ENCODE measurements at places on chromosomes 5 and 9.
A peak's percentile ranks its signal among the peaks of the same experiment; 100 is the strongest.

- peak; percentile 20 for DNase-seq
Observed at GRCh38 chr9:121122246-121123032, 47.7 kb downstream of the CNTRL start.

DNA sequence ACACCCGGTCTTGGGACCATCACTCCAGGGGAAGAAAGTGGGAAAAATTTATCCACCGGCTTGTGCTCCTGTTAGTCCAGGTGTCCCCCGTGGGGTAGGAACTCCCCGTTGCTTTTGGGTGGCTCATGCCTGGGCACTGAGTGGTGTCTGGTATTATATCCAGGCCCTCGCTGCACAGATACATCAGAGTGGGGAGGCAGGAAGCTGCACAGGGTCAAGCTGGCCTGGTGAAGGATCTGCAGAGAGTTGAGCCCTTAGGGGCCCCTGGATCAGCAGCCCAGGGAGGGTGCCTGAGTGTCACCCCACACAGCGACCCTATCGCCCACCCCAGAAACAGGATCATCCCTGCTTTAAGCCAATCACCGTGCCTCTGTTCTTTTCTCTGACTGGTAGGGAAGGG lies 24.4 kb upstream of the COL5A1 start:
- DNase-seq: no peak

GRCh38 chr9:80648336-80648735 lies 1041.0 kb downstream of the TLE1 start:
- peak; percentile 70 for DNase-seq

DNA sequence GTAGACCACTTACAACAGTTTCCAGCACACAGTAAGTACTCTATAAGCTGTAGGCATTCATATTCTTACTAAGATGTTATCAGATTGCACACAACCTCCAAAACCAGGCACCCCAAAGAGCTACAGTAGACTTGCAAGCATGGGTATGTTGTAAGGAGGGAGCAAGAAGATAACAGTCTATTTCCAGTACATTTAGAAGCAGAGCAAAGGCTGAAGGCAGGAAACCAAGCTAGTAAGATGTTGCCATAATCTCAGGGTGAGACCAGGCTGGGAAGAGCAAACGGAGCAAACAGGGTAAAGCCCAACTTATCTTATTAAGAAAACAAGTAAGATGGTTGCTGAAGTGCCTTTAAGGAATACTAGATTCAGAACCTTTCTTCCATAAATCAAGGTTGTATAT lies 161.1 kb downstream of the GLIS3 start:
- no peak for DNase-seq

GRCh38 chr5:135357685-135358084 lies 41.3 kb downstream of the MACROH2A1 start:
- DNase-seq: no peak

DNA sequence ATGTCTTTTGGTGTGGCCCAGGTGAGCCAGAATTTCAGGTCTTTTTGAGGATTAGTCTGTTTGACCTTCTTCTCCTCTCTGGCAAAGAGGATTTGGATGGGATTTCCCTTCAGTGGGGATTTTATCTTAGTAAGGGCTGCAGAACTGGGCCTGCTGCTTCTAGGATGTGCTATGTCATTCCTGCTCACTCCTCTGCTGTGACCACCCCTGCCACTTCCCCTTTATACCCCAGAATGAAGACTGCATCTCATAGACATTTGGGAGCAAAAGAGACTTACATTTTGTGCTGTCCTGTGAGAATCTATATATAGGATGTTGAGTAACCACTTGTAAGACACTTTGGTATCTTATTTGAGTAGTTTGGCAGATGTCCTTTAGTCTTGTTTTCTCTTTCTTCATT lies 76.2 kb downstream of the ARHGAP26 start:
- DNase-seq: no peak

GRCh38 chr9:101026824-101027223 lies 1.7 kb upstream of the PLPPR1 start:
- DNase-seq: no peak

- DNase-seq: no peak
Observed at GRCh38 chr5:32474209-32474854, 29.8 kb upstream of the ZFR start.

DNA sequence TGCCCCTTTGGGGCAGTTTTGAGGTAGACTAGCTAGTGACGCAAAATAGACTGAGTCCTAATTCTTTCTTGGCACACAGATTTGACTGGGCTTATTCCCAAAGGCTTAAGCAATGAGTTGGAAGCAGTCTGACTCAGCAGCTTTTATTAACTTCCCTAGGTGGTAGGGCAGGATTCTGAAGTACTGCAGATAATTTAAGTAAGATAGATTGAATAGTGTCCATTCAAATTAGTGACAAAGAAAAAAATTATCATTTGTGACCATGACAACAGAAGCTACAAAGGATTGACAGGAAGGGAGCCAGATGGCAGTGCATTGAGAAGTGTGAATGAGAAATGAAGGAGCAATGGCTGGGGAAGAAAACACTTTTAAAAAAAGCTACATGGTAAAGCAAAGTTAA lies 649.4 kb downstream of the CDH9 start:
- DNase-seq: no peak

DNA sequence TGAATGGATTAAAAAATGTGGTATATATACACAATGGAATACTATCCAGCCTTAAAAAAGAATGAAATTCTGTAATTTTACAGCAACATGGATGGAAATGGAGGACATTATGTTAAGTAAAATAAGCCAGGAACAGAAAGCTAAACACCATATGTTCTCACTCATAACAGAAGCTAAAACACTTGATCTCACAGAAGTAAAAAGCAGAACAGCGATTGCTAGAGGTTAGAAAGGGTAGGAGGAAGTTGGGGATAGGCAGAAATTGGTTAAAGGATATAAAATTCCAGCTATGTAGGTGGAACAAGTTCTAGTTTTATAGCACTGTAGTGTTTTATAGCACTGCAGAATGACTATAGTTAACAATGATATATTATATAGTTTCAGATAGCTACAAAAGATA lies 15.8 kb downstream of the MARCHF3 start:
- DNase-seq: no peak

DNA sequence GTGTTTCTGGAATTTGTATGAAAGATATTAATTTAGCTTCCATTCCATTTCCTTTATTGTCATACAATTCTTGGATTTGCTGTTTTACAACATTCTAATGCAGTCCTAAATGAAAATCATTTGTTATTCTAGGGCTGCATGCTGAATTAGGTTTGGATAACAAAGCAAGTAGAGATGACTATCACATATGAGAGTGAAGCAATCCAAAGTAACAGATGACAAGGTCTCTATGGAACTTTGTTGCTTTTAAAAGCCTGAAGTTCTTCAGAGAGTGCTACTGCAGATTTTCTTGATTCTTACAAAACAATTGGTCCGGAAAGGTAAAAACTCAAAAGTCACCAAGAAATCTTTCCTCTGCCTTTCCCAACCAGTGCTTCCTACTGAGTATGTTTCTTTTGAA lies 56.9 kb upstream of the VCAN start:
- peak; percentile 82 for DNase-seq

DNA sequence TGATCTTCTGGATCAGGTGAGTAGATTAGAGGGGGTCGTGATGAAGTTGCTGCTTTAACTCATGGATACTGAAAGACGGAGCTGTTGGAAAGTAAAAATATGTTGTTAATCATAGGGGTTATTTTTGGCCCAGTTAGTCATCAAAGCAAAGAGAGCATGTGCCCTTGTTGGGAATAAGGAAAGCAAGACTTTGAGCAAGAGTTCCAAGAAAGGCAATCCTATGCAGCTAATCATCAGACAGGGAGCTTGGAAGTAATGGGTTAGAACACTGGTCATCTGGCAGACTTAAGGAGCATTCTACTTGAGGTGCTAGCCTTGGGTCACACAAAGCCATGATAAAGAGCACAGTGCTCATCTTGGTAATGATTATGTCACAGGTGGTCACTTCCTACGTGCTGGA lies 18.3 kb downstream of the ASPN start:
- peak; percentile 81 for DNase-seq

DNA sequence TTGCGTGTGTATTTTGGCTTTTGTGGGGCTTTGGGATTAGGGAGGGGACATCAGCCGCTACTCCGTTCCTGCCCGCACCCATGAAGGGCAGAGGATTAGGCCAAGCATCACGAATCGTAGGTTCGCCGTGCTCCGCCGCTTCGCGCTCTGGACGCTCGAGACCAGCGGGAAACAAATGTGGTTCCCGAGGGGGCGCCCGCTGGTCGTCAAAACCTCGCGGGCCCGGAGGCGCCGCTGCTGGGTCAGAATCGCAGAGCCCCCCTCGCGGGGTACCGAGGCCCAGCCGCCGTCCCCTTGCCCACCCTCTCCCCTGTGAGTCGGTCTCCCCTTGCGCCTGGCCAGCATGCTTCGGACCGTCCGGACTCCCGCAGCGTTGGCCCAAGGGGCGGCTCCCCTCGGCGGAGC lies 2.3 kb upstream of the PAX5 start:
- no peak for DNase-seq

GRCh38 chr9:130990306-130990977 lies 18.5 kb upstream of the LAMC3 start:
- no peak for DNase-seq

DNA sequence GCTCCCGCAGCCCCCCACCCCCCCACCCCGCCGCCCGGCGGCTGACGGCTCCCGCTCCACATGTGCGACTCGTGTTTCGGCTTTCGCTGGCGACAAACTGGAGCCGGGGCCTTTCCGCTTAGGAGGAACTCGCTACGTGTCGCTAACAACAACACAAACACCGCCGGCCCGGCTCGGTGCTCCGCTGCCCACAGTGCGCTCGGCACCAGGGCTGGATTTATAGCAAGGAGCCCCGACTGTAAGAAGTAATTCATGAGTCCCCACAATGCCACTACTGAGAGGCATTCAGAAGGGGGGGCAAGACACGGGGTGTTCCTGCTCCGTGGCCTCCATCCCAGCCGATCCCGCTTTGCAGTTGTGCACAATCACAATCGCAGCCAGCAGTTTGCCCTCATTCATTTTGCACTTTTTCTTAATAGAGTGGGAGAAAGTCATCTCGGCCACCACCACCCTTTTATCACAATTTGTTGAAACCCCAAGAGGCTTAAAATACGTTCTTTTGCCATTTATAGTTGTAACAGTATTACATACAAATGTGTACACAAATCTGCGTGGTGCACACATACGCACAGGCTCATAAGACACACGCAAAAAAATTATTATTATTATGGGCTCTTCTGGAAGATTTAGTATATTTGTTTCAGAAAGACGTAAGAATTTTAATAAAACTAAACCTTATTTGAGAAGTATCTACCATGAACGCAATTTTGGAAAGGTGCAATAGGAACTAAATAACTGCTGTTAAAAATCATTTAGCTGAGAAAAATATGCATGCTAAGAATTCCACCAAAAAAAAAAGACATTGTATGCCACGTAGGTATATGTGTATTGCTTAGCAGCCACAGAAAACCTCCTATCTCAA lies 48.1 kb downstream of the EBF1 start:
- peak; percentile 47 for DNase-seq

DNA sequence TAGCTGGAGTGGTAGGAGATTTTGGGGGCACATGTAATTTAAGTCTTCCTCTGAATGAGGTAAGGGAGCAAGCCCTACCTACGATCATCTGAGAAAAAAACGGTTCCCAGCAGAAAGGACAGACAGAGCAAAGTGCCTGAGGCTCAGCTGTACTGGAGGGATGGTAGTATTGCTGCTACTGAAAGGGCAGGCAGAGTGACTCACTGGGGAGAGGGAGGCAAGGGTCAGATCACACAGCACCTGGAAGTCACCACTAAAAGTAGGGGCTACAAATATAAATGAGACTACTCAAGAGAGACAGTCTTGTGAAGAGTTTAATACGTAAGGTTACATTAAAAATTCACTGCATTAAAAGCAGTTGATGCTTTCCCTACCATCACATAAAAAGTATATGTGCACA lies 75.9 kb downstream of the NFIB start:
- peak; percentile 38 for DNase-seq

DNA sequence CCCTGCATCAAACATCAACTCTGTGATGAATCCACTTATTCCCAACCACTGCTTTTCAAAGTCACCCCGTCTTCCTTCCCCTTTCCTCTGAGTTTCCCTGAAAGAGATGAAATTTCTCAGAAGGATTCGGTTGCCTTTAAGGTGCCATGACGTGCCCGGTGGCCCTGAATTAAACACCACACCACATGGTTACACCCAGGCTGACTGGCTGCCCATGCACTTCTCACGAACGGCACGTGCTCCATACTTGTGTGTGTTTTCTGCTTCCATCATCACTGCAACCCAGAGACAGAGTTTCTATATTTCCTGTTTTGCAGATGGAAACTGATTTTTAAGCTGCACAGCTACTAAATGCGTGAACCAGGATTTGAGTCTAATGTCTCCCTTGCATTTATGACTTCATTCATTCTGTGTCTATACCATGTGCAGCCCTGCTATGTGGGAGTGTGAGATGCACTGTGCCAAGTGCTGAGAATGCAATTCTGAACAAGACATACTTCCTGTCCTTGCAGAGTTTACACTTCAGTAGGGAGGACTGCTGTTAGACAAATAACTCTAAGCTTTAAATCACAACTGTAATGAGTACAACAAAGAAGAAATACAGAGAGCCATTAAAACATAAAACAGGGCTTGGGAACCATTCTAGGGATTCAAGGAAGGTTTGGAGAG lies 162.9 kb downstream of the NXNL2 start:
- no peak for DNase-seq

DNA sequence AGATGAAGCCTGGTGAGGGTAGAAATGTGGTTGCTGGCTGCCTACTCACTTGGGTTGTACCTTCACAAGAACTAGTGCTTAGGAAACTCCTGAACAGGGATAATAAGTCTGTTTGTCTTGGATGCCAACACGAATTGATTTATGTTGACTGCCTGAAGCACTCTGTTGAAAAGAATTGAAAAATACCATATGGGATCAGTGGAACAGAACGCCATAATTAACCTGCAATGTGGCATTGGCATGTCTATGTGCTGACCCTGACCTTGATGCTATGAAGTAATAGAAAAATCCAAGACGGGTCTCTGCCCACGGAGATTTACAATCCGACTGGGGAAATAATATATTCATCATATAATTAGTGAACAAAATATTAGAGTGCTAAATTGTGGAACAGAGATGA lies 10.5 kb downstream of the LIX1 start:
- no peak for DNase-seq

DNA sequence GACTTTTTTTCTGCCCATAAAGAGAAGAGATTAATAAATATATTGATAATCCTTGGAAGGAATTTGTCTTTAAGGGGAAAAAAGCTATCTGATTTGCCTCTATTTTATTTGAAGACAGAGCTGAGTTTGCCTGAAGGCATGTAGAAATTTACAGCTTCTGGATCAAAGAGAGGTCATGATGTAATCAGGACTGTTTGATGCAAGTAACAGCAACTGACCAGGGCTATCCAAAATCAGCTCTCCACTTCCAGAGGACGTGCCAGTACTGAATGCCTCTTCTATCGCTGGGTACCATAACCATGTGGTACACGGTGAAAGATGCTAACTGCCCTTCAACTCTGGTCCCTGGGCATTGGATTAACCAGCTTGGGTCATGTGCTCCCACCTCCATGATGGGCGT lies 90.6 kb downstream of the ZFAND5 start:
- DNase-seq: no peak
